Activated naive CD4-positive, alpha-beta T cell treated with anti-CD3 and anti-CD28 coated beads, Interleukin-2, amount 10 ng/mL, durations not matched to agents 7 days and 5 days (primary cell): ENCODE measurements at places on chromosomes 1 and 21.
A peak's percentile ranks its signal among the peaks of the same experiment; 100 is the strongest.

GRCh38 chr1:10074059-10074851 is 41.5 kb downstream of the UBE4B start:
- DNase-seq, result peak; percentile 52

- DNase-seq, result peak; percentile 40
These were observed at the start of gene CD34 for GRCh38 chr1:207910591-207911354. Gene CD34 (minus strand): TSS chr1:207911125. CDS start chr1:207911080, 45 bp downstream.

GRCh38 chr1:168252204-168252733 is 26.5 kb downstream of the SFT2D2 start:
- no peak for DNase-seq

- DNase-seq, result no peak
These were observed 174.3 kb upstream of the DPT start for GRCh38 chr1:168903237-168903830.

GRCh38 chr21:16028142-16028541 is 298.4 kb downstream of the USP25 start:
- no peak for DNase-seq

- DNase-seq, result no peak
These were observed 48.7 kb downstream of the UCK2 start for GRCh38 chr1:165876121-165876520.

DNA sequence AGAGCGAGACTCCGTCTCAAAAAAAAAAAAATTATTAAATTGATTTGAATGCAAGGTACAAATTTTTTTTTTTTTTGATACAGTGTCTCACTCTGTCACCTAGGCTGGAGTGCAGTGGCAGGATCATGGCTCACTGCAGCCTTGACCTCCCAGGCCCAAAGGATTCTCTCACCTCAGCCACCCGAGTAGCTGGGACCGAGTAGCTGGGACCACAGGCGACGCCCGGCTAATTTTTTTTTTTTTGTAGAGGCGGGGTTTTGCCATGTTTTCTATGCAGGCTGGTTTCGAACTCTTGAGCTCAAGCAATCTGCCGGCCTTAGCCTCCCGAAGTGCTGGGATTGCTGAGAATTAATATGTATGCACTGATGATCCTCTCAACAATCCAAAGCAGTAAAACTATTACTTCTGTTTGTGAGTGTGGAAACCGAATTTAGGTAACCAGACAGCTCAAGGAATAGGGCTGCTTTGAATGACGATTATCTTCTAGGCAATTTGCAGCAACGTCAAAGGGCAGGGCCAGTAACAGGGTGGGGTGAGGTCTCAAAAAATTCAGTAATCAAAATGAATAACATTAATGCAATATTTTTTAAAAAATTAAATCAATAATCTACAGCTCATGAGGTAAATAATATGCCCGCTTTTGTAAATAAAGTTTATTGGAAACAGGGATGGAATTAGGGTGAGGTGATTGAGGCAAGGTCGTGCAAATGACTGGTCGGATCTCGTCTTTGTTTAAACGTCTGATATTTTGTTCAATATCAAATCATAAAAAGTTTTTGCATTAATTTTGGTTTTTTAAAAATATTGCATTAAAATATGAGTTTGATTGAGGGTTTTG is 1.2 kb downstream of the CLSPN start:
- no peak for DNase-seq

- DNase-seq, result no peak
These were observed 1388.1 kb downstream of the AMY1C start for GRCh38 chr1:105137543-105138457.

GRCh38 chr1:7650801-7651200 is 120.3 kb upstream of the VAMP3 start:
- no peak for DNase-seq

GRCh38 chr1:66752000-66752592 is at the start of gene DYNLT5:
Gene DYNLT5 (plus strand): TSS chr1:66752459. CDS start chr1:66754659, 2,200 bp downstream.
- no peak for DNase-seq

- no peak for DNase-seq
These were observed 142.1 kb upstream of the ARHGEF16 start for GRCh38 chr1:3312310-3312897.

- no peak for DNase-seq
These were observed 329.2 kb downstream of the TGFB2 start for GRCh38 chr1:218674280-218674773.

GRCh38 chr1:44907893-44908292 is 64.8 kb upstream of the PTCH2 start:
- DNase-seq, result no peak

- DNase-seq, result no peak
These were observed 73.9 kb upstream of the RGL1 start for GRCh38 chr1:183730886-183731573.

GRCh38 chr1:66648901-66649595 is 103.2 kb upstream of the DYNLT5 start:
- DNase-seq, result no peak

DNA sequence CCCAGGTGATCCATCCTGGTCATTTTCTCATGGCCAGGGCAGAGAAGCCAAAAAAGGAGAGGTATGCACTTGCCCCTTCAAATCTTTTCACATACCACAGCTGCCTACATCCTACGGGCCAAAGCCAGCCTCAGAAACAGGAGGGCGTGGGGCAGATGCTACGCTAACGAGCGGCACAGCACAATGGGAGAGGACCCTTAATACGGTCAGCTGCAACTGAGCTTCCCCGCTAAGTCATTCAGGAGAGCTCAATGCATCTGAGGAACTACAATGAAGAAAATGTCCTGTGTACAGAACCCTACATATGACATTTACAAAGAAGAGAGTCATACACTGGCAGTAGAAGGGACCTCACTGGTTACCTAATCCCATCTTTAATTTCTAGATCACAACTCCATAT is 78.2 kb downstream of the PGBD5 start:
- no peak for DNase-seq

DNA sequence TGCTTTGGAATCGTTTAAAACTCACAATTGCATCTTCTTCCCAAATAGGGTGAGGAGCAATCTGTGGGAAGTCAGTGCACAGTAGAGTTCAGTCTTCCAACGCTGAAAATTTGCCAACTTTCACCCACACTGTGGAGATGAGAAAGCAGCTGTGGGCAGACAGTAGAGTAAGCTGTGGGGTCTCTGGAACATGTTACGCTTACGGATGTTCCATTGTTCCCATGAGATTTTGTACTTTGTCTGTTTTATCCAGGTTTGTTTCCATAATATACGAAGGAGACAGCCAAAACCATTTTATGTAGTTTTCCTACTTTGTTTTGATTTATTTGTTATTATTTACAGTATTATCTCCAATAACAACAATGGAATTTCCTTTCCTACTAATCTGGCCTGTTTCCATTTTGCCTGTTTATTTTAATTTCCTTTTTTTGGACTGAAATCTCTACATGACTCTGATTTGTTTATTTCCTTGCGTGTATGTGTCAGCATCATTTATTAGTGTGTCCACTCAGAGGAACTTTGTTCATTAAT is 65.1 kb upstream of the RGL1 start:
- no peak for DNase-seq

GRCh38 chr1:162973381-162973795 is 95.8 kb upstream of the RGS4 start:
- DNase-seq, result no peak

DNA sequence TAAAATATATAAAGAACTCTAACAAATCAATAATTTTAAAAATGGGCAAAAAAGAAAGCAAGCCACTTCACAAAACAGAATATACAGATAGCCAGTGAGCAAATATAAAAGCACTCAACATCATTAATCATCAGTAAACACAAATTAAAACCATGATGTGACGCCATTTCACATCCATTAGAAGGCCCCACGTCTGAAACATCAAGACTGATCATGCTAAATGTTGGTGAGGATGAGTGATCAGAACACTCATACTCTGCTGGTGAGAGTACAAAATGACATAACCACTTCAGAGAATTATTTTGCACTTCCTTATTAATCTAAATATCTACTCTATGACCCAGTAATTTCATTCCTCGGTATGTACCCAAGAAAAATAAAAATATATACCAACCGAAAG is 512.2 kb upstream of the NR5A2 start:
- no peak for DNase-seq

DNA sequence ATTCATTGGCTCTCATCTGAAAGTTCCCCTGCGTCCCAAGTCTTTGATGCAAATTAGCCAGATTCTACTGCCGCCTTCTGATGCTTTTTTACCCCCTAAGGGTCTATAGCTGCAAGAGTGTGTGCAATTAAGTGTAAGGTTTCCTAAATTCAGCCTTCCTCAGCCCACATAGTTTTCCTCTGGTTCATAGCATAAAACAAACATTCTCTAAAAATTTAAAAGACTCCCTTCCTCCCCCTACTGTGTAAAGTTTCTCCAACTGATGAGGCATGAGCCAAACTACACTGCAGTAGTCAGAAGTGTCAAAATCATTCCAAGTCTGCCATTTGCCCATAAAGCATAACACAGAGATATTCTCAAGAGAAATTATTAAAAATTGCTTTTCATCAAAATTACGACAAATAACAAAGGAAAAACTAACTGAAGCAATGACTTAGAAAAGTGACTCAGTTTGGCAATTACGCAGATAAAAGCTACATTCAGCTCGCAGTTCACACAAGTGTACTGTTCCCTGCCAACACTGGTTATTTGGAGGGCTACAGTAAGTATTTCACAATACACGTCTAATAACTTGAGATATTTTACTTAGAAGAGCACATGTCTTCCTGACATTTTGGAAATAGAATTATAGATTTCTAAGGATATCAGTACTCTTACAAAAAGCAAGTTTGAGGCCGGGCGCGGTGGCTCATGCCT is 15.4 kb downstream of the KCNH1 start:
- DNase-seq, result no peak

DNA sequence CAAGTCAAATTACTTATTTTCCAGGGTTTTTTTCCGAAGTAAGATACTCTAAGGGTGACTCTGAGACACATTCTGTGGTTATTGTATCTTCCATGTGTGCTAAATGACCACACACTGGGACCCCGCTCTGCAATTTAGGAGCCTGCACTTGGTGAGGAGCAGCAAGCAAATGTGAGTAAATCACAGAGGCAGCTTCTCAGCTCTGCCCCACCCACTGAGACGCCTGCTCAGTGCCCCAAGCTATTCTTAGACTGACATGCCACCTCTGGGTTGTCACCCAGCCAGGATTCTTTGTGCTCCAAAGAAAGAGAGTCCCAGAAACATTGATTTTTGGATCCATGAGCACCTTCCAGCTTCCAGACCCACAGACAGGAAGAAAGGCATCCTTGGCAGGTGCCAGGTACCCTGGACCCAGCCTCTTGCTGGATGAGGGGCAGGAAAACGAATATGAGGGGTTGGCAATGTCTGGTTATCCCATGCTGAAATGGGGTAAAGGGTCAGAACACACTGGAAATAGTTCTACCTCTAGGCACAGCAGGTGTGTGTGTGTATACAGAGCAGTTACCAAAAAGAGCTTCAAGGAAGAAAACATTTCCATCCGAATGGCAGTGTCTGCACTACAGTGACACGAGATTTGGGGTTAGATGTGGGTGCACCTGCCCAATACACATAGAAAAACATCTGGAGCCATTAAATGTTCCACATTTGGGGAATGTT is 41.2 kb downstream of the TNR start:
- no peak for DNase-seq

- no peak for DNase-seq
These were observed 357.7 kb downstream of the USP25 start for GRCh38 chr21:16087523-16087922.

DNA sequence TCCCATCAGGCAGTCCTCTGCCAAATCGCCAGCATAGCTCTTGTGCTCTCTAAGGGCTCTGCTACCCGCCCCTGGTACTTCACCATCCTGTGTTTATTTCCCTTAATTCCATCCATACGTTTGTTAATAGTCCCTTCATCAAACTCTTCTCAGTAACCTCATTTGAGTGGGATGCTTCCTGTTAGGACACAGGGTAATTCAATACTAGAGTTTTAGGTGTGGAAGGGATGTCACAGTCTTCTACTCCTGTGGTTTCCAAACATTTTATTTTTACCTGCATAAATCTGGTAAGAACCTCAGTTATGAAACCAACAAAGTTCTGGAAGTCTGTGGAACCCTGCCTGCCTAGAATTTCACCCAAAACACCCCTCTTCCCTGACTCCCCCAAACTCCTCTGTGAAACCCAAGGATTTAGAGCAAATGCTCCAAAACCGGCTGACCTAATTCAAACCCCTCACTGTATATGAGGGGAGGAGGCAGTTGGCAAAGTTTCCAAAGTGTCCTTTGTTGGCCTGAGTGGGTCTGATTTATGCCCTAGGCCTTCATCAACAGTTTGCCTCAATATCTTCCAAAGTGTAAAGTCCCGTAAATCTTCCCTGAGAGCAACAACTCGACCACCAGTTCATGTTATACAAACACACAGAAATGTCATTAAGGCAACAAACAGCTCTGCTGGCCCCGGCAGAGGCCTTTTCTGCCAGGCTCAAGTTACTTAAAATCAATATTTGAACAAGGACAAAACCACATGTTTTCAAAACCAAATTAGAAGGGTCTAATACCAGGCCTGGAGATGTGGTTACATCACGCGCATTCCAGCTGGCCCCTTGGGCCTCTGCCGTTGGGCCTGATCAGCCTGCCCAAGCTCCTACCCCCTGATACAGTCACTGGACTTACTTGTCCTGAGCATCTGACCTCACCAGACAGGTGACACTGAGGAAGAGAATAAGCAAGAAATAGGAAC is 82.4 kb upstream of the FGGY start:
- DNase-seq, result no peak

- DNase-seq, result no peak
These were observed 102.4 kb upstream of the ETV3 start for GRCh38 chr1:157240495-157241184.

DNA sequence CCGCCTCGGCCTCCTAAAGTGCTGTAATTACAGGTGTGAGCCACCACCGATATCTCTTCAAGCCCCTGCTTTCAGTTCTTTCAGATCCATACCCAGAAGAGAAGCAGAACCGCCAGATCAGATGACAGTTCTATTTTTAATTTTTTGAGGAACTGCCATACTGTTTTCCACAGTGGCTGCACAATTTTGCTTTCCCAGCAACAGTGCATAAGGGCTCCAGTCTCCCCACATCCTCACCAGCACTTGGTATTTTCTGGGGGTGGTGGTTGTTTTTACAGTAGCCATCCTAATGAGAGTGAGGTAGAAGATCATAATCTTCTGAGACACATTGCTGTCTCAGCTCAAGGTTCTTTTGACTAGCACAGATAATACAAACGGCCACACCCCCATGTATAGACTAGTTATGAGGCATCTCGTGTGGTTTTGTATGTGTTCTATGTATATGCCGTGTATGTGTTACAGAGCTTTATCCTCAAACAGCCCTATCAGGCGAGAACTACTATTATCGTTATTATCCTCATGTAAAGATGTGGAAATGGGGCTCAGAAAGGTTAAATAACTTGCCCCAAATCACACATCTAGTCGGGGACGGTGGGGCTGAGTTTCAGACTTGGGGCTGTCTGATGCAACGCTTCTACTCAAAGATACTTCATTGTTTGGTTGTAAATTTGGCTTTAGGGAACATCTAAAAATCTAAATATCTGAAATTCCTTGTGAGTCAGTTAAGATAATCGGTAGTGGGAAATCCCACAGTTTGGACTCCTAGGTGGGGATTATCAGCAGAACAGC is 12.0 kb downstream of the FHAD1 start:
- no peak for DNase-seq

DNA sequence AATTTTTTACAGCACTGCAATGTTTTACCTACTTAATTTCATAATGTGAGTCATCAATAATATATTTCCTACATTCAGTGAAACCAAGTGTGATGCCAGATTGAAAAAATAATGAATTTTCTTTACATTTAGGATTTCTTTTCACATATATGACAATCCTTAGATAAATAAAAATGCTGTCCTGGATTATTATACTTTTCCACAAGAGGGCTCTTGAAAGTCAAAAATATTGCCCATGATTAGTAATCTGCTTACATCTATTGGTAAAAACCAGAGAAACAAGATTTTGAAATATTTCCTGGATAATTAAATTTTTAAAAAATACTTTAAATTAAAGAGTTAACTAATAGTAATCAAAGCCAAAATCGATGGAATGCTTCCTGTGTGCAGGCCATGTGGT is 86.8 kb upstream of the PLPPR4 start:
- no peak for DNase-seq
